Type B pancreatic cell (in vitro differentiated cells): ENCODE measurements at places on chromosomes 12 and 14.
A peak's percentile ranks its signal among the peaks of the same experiment; 100 is the strongest.

DNA sequence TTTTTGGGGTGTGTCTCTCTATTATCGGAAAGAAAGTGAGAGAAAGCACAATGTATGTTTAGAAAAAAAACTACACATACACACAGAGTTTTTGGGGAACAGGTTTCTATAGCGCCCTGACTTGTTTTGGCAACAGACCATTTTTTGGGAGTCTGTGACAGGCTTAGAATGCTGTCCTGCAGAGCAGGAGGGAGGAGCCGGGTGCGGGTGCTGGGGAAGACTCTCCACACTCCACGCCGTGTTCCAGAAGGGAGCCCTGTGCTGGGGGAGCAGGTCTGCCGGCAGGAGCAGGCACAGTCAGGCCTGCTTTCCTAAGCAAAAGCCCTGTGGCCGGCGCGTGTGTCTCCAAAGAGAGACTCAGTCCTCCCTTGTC lies 26.5 kb downstream of the CD9 start:
- DNase-seq, result no peak
- peak overlapping the region; percentile 95 for H3K27ac ChIP-seq
- H3K4me3 ChIP-seq, result peak overlapping the region; percentile 71
- peaks cover 30% of the 10 kb centered on the region for H3K36me3 ChIP-seq
- H3K27me3 ChIP-seq, result no peaks in the 10 kb centered on the region

GRCh38 chr14:85622986-85623685 lies 93.2 kb downstream of the FLRT2 start:
- no peak overlapping the region for H3K4me3 ChIP-seq
- no peaks in the 10 kb centered on the region for H3K27me3 ChIP-seq
- H3K27ac ChIP-seq, result no peak overlapping the region
- DNase-seq, result no peak
- H3K36me3 ChIP-seq, result peaks cover 35% of the 10 kb centered on the region

- no peak overlapping the region for H3K4me3 ChIP-seq
- H3K27ac ChIP-seq, result no peak overlapping the region
- no peaks in the 10 kb centered on the region for H3K4me1 ChIP-seq
- no peaks in the 10 kb centered on the region for H3K36me3 ChIP-seq
- DNase-seq, result no peak
Measured at GRCh38 chr12:70837026-70837425, 83.5 kb downstream of the PTPRR start.

DNA sequence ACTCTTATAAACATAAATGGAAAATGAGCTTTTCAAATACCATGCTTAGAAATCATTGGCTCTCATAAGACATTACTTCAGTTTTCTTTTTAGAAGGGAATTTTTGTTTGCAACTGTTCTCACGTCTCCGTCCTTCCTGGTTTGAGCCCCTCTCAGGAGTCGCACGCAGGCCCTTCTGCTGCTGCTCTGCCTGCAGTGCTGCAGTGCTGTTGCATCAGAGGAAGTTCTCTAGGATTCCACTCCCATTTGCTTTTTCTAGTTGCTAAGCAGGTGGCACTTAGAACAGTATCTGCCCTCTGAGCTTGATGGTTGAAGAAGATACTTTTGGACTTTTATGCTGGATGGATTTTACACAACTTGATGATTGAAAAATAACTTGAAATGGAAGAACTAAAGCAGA lies 70.8 kb downstream of the SCN8A start:
- H3K27me3 ChIP-seq, result no peaks in the 10 kb centered on the region
- DNase-seq, result no peak
- no peak overlapping the region for H3K4me3 ChIP-seq
- H3K36me3 ChIP-seq, result peaks cover 4% of the 10 kb centered on the region
- peak overlapping the region; percentile 12 for H3K27ac ChIP-seq
- peaks cover 12% of the 10 kb centered on the region for H3K4me1 ChIP-seq

DNA sequence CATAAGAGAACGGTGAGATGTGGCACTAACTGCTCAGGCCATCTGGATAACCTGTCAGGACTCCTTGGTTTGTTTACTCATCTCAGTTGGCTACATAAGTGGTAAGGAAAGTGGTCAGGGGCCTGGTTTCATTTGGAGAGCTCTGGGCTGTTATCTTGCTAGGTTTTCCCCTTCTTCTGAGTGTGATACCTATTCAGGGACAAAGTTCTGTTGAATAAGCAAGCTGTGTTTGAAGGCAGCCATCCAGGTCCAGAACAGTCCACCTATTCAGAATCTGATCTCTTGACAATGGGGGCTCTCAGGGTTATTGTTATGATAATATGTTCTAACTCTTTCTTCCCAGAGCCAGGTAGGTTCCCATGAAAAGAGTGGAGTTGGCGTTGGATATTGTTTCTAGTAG lies 194.9 kb downstream of the PAH start:
- H3K27me3 ChIP-seq, result no peaks in the 10 kb centered on the region
- no peak overlapping the region for H3K27ac ChIP-seq
- no peak overlapping the region for H3K4me3 ChIP-seq
- H3K36me3 ChIP-seq, result no peaks in the 10 kb centered on the region

- peaks cover 23% of the 10 kb centered on the region for H3K27me3 ChIP-seq
- H3K27ac ChIP-seq, result no peak overlapping the region
- no peak for DNase-seq
- no peaks in the 10 kb centered on the region for H3K4me1 ChIP-seq
- no peak overlapping the region for H3K4me3 ChIP-seq
Measured at GRCh38 chr14:56569174-56569573, 10.4 kb upstream of the TMEM260 start.

GRCh38 chr12:79085106-79085682 lies 220.6 kb downstream of the SYT1 start:
- DNase-seq, result no peak
- H3K27me3 ChIP-seq, result no peaks in the 10 kb centered on the region
- no peaks in the 10 kb centered on the region for H3K36me3 ChIP-seq
- H3K4me3 ChIP-seq, result no peak overlapping the region
- no peaks in the 10 kb centered on the region for H3K4me1 ChIP-seq

DNA sequence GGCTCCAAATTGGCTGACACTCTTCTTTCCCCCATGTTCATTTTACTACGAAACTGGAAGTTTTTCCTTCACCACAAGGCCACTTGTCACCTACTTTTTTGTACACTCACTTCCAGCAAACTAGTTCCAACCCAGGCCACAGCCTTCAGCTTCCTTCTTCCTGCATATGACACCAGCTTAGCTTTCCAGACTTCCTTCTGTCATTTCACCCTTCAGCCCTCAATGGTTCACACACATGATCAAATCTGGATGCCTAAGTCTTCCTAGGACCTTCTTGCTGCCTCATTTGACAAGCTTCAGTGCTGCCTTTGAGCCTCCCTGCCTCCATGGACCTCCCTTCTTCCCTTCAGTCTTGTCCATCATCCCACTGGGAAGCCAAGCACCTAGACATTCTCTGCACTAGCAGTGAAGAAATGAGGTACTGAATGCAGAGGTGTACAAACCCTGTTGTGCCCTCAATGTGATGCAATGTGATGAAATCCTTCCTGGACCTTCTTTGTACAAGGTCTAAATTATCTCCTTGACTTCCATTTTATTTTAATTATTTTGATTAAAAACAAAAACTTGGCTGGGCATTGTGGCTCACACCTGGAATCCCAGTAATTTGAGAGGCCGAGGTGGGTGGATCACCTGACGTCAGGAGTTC lies 4.3 kb upstream of the REC8 start:
- H3K36me3 ChIP-seq, result peaks cover 22% of the 10 kb centered on the region
- no peak overlapping the region for H3K4me3 ChIP-seq
- no peak for DNase-seq
- H3K27ac ChIP-seq, result no peak overlapping the region
- peaks cover 16% of the 10 kb centered on the region for H3K4me1 ChIP-seq

DNA sequence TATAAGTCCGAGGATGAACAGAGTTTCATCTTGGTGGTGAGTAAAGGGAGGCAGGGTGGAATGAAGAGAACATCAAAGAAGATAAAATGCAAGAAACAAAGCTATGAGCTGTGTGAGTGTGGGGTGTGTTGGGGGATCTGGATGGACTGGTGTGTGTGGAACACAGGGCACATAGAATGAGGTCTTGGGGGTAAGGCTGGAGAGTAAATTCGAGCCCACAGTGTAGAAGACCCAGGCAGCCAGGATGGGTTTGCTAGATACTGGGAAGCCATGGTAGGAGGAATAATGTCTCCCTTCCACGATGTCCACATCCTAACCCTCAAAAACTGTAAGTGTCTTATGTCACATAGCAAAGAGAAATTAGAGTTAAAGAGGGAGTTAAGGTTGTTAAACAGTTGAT lies 6.8 kb downstream of the KCNMB4 start:
- no peaks in the 10 kb centered on the region for H3K27me3 ChIP-seq
- DNase-seq, result no peak
- H3K4me1 ChIP-seq, result no peaks in the 10 kb centered on the region
- H3K36me3 ChIP-seq, result peaks cover 17% of the 10 kb centered on the region

DNA sequence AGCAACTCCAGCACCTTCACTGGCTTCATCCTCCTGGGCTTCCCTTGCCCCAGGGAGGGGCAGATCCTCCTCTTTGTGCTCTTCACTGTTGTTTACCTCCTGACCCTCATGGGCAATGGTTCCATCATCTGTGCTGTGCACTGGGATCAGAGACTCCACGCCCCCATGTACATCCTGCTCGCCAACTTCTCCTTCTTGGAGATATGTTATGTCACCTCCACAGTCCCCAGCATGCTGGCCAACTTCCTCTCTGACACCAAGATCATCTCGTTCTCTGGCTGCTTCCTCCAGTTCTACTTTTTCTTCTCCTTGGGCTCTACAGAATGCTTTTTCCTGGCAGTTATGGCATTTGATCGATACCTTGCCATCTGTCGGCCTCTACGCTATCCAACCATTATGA lies 6.8 kb downstream of the OR11G2 start:
- no peak overlapping the region for H3K27ac ChIP-seq
- H3K4me3 ChIP-seq, result no peak overlapping the region
- H3K4me1 ChIP-seq, result no peaks in the 10 kb centered on the region

- peak overlapping the region; percentile 73 for H3K27ac ChIP-seq
- H3K4me3 ChIP-seq, result no peak overlapping the region
- no peaks in the 10 kb centered on the region for H3K4me1 ChIP-seq
- peaks cover 71% of the 10 kb centered on the region for H3K27me3 ChIP-seq
- no peak for DNase-seq
Measured at GRCh38 chr12:114073076-114073475, 107.0 kb upstream of the RBM19 start.

GRCh38 chr12:122062832-122063693 lies 15.5 kb upstream of the MLXIP start:
- peaks cover 31% of the 10 kb centered on the region for H3K4me1 ChIP-seq
- H3K27me3 ChIP-seq, result no peaks in the 10 kb centered on the region
- H3K27ac ChIP-seq, result peak overlapping the region; percentile 90
- DNase-seq, result no peak
- H3K36me3 ChIP-seq, result peaks cover 14% of the 10 kb centered on the region

- peaks cover 33% of the 10 kb centered on the region for H3K27me3 ChIP-seq
- no peaks in the 10 kb centered on the region for H3K36me3 ChIP-seq
- H3K27ac ChIP-seq, result no peak overlapping the region
- peaks cover 10% of the 10 kb centered on the region for H3K4me1 ChIP-seq
- no peak overlapping the region for H3K4me3 ChIP-seq
Measured at GRCh38 chr12:106739318-106739717, 35.2 kb upstream of the RIC8B start.

GRCh38 chr12:70415987-70416386 lies 49.9 kb downstream of the KCNMB4 start:
- H3K27ac ChIP-seq, result no peak overlapping the region
- H3K4me3 ChIP-seq, result no peak overlapping the region
- no peak for DNase-seq
- no peaks in the 10 kb centered on the region for H3K27me3 ChIP-seq
- no peaks in the 10 kb centered on the region for H3K4me1 ChIP-seq
- peaks cover 20% of the 10 kb centered on the region for H3K36me3 ChIP-seq

DNA sequence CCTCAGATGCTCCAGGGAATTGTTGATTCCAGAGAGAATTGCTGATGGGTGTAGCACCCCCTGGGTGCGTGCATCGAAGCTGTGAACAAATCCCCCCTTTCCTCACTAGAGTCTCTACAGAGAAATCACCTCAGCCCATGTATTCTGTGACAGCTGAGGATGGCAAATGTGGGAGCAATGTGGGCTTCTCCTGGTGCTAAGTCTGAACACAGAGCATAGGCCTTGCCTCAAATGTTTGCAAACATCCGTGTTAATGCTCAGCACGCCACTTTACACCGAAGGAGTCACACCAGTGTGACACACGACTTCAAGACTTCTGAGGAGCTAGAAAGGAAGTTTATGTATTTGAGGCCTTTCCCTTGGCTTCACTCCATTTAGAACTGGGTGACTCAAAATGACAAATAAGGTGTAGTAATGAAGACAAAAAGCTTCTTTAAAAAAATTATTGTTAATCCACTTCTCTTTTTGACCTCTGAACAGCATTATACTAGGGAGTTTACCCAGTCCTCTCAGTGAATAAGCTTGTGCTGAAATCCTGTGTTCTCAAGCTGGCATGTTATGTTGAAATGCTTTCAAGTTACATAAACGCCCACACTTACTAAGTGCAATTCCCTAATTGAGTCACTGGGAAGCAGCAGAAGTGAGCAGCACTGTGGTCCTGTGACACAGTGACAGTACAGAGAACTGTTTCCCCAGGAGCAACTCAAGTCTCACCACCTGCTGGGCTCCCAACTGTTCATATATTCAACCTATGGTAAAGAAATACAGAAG lies 92.9 kb downstream of the FAR2 start:
- peaks cover 24% of the 10 kb centered on the region for H3K4me1 ChIP-seq
- no peak overlapping the region for H3K4me3 ChIP-seq
- H3K36me3 ChIP-seq, result peaks cover 3% of the 10 kb centered on the region
- peak overlapping the region; percentile 70 for H3K27ac ChIP-seq
- H3K27me3 ChIP-seq, result peaks cover 4% of the 10 kb centered on the region
- no peak for DNase-seq

DNA sequence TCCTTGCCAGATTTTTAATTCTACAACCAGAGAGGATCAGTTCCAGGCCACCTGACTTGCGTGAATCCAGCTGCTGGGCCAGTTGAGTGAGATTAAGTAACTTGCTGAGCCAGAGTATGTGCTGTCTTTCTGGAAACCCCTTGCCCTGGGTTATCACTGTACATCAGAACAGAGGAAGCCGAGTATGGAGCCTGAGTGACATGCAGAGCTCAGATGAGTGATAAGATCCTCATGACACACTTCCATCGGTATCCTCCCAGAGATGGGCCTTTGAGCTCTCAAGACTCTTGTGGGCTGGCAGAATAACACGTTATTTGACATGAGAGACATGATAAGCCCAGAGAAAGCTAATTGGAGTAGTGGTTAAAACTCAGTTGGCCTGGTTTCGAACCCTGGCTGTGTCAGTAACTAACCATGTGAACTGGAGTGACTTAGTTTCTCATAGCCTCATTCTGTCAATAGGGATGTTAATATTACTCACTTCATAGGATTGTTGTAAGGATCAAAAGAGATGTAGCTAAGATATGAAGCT lies 388.1 kb downstream of the ZFP36L1 start:
- no peaks in the 10 kb centered on the region for H3K27me3 ChIP-seq
- peak overlapping the region; percentile 33 for H3K4me3 ChIP-seq
- peaks cover 12% of the 10 kb centered on the region for H3K36me3 ChIP-seq
- peaks cover 51% of the 10 kb centered on the region for H3K4me1 ChIP-seq
- peak overlapping the region; percentile 88 for H3K27ac ChIP-seq

- H3K4me3 ChIP-seq, result no peak overlapping the region
- peaks cover 5% of the 10 kb centered on the region for H3K27me3 ChIP-seq
- no peak overlapping the region for H3K27ac ChIP-seq
- peaks cover 4% of the 10 kb centered on the region for H3K36me3 ChIP-seq
- no peaks in the 10 kb centered on the region for H3K4me1 ChIP-seq
- DNase-seq, result no peak
Measured at GRCh38 chr12:25415004-25415403, 138.1 kb downstream of the LMNTD1 start.
